ENCODE measurements at places on chromosomes 2 and 18.

DNA sequence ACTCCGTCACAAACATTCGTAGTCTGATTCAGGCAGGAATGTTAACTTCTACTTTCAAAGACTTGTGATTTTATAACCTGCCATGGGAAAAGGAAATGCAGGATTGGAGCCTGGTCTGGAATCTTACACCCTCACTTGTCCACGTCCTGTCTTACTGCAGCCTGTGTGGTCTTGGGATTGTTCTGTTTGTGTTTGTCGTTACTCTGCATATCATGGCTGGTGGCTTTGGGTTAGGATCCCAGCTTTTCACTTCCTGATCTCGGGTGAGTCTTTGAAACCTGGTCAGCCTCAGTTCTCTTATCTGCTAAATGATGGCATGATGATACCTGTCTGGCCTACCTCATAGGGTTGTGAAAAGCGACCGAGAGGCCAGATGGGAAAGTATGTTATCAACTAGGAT lies 34.6 kb downstream of the SH3BP4 start:
- no peak for DNase-seq

GRCh38 chr2:190333395-190333794 lies 10.0 kb upstream of the INPP1 start:
- no peak for DNase-seq

DNA sequence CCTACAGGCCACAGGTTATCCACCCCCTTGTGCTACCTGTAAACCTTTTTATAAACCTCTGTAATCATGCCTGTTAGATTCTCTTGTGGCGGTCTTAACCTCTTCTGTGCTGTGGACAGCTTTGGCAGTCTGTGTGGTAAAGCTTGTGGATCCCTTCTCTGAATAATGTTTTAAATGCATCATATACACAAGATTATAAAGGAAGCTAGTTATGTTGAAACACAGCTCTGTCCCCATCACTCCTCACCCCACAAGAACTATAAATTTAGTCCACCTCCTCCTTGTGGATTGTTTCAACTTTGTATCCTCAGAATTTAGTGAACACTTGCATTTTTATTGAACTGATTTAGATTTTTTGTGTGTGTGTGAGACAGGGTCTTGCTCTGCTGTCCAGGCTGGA lies 107.7 kb downstream of the ICA1L start:
- DNase-seq, result no peak

- DNase-seq, result no peak
These were observed 5.5 kb downstream of the SYT4 start for GRCh38 chr18:43271593-43272432.

DNA sequence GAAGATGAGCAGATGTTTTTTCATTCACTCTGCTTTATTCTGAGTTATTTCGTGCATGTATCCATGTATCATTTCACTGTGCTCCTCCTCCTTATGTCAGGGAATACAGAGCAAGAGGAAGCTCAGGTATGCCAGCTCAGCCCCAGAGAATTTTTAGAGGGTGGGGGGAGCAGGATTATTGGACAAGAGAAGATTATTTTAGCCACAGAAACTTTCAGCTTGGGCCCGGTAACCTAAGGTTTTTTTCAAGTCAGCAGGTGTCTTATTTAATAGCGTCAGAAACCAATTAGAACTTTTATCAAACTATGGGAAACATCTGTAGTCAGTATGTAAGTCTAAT lies 232.9 kb upstream of the SIX3 start:
- no peak for DNase-seq

DNA sequence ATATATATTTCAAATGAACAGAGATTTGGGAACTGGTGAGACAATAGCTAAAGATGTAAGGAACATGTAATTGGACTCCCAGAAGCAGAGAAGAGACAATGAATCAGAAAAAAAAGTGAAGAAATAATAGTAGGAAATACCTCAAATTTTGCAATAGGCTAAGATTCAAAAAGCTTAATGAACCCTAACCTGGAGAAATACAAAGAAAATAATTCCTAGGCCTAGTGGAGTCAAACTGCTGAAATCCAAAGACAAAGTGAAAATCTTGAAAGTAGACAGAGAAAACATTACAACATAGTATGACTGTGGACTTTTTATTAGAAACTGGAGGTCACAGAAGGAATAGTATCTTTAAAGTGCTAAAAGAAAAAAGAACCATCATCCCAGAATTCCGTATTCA lies 76.7 kb downstream of the LAMA3 start:
- DNase-seq, result no peak

GRCh38 chr2:149544692-149545091 lies 42.9 kb downstream of the MMADHC start:
- DNase-seq, result no peak

- no peak for DNase-seq
These were observed 75.9 kb downstream of the SH3BP4 start for GRCh38 chr2:235027558-235028214.

- DNase-seq, result no peak
These were observed 4.2 kb upstream of the CAPN14 start for GRCh38 chr2:31221544-31221943.

DNA sequence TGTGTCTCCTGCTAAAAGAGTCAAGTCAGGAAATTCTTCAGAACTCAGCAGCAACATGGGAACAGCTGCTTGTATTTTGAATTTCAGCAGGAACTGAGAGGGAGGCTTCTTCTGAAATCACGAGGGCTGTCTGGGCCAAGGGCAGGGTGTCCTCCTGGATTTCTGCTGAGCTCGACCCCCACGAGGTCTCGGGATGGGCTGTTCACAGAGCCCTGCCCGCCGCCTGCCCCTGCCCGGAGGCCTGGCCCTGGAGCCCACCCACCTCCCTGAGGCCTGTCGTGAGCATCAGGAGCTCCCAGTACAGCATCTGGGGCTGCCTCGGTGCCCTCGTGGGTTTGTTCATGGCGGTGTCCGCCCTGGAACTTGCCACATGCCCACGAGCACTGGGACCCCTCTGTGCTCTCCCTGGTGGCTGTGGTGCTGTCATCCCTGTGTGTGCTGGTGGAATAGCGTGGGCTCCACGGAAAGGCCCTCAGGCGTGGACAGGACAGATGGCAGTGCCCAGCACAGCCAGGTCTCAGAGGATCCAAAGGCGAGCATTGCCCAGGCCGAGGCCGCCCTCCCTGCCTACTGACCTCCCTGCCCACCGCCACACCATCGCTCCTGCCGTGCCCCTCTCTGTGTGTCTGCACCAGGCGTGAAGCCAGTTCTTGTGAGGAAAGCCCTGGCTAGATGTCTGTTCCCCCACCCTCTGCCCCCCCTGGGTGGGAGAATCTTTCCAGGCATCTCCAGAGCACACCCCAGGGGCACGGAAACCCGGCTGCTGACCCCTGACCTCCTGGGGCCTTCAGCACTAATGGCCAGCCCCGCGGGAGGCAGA lies 25.9 kb downstream of the RAMP1 start:
- no peak for DNase-seq

- no peak for DNase-seq
These were observed 1.4 kb upstream of the ANXA4 start for GRCh38 chr2:69740502-69740951.

DNA sequence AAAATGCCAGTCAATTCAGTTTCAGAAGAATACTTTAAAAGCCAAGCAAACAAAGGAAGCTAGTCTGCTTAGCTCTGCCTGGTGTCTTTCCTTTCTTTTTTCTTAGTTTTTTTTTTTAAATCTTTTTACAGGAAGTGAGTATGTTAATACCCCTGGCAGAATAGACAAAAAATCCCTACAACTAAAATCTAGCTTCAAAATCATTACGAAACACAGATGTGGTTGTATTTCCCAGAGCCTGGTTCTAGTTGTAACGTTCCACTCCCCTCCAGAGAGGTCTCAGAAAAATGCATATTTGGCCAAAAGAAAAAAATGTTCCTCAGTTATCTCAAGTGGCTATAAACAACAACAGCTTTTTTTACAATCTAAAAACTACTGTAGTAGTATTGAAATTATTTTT lies 202.1 kb upstream of the RND3 start:
- DNase-seq, result no peak

GRCh38 chr2:207993151-207993763 lies 32.1 kb downstream of the PLEKHM3 start:
- DNase-seq, result no peak

- DNase-seq, result no peak
These were observed 24.2 kb downstream of the TRAF3IP1 start for GRCh38 chr2:238344517-238344916.

DNA sequence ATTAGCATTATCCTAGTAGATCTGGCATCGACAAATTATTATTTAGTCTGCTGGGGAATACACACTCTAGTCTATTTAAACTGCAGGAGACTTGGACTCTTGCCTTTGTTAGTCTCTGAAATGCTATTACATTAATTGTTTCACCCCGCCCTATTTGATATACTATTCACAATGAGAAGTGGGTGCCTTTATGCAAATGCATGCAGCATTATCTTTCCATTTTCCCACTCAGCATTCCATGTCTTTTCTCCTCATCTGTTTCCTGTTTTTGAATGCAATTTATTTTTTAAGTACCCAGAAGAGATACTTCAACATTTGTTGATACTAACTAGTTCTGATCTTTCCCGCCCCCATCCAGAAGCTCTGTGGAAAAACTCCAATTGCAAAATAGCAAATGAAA lies 395.3 kb upstream of the NXPH2 start:
- no peak for DNase-seq

- no peak for DNase-seq
These were observed 847.9 kb downstream of the ERBB4 start for GRCh38 chr2:211690736-211691135.

- no peak for DNase-seq
These were observed 388.6 kb upstream of the NRXN1 start for GRCh38 chr2:51420511-51420910.

DNA sequence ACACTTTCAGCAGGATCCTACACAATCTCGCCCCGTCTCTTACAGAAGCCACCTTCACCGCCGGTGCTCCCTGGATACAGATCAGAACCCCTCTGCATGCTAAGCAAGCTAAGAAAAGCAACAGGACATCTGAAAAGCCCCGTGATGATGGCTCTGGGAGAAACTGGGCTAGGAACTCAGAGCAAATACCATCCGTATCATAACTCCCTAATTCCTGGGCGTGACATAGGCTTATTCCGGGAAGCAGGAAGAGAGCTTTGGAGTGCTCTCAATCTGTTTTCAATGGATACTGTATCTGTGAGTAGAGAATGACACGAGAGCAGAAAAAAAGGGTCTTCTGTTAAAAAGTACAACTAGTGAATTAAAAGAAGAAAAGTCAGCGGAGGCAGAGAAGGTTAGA lies 121.6 kb downstream of the SPP2 start:
- no peak for DNase-seq

- DNase-seq, result no peak
These were observed 561.4 kb upstream of the LINC00305 start for GRCh38 chr18:64710105-64710861.

- no peak for DNase-seq
These were observed 183.9 kb upstream of the ETAA1 start for GRCh38 chr2:67213270-67213670.

GRCh38 chr2:100278986-100279385 lies 43.3 kb downstream of the LONRF2 start:
- no peak for DNase-seq

- no peak for DNase-seq
These were observed 11.9 kb upstream of the DNAH7 start for GRCh38 chr2:196080526-196080925.

DNA sequence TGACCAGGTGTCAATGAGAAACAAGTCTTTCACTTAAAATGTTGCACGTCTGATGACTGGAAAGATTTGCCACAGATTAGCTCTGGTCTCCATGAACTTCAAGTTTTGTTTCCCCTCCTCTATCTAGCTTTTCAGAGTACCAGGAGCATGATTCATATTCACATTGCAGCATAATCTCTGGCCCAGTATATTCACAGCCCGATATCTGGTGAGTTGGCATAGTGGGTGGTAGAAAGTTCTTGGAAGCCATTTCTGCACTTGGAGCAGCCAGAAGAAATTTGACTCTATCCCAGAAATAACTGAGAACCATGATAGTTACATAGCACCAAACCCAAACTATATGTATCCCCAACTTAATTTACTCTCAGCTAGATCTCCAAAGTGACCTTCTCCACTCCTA lies 503.9 kb downstream of the PID1 start:
- no peak for DNase-seq

- DNase-seq, result no peak
These were observed 11.8 kb downstream of the NDUFA10 start for GRCh38 chr2:240013343-240013742.

- DNase-seq, result no peak
These were observed 21.0 kb upstream of the EDAR start for GRCh38 chr2:109009920-109010610.

GRCh38 chr18:74286106-74286855 lies 5.5 kb downstream of the CYB5A start:
- no peak for DNase-seq

GRCh38 chr2:85770786-85771409 lies 17.1 kb downstream of the ATOH8 start:
- no peak for DNase-seq

GRCh38 chr2:47741101-47741500 lies 41.8 kb upstream of the MSH6 start:
- DNase-seq, result no peak

DNA sequence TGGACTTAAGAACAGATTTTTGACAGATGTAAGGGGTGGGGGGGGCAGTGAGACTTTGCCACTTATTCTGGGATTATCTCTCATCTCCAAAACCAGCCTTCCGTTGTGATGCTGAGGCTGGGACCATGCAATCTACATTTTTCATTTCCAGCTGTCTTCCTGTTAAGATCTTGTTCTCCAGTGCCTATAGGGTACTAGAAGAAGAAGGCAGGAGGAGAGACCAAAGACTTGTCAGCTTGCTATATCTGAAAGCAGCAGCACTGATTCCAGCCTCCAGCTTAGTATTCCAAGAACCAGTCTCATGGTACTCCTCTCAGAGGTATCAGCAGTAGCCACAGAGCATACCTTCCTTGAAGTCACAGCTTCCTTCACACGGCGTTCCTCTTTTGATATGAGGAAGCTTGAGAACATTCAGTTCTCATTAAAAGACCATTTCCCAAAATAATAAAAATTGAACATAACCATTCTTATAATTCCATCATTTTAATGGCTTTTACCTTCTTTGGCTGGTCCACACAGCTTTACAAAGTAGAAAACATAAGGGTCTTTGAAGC lies 49.8 kb downstream of the USP34 start:
- DNase-seq, result no peak

GRCh38 chr2:228956701-228957474 lies 314.2 kb downstream of the PID1 start:
- DNase-seq, result no peak

GRCh38 chr2:179685146-179685545 lies 176.3 kb downstream of the ZNF385B start:
- no peak for DNase-seq

DNA sequence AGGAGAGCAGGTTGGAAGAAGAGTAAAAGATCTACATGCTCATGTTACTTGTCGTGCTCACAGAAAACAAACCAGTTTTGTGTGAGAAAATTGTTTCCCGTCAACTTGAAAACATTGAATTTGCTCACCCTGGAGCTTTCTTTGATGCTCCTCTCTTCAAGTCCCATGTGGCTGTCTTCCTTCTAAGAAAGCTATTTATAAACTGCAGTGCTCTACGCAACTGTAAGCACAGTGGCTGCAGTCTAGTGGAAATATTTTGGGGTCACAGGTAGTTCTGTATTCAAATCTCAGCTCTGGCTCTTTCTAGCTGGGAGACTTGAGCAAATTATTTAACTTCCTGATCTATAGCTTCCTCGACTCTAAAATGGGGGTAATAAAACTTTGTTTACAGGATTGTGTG lies 211.8 kb downstream of the PLCL1 start:
- DNase-seq, result no peak

- DNase-seq, result no peak
These were observed 3.0 kb downstream of the ACOXL start for GRCh38 chr2:110735366-110735765.
